ENCODE measurements at places on chromosomes 12 and 14.

DNA sequence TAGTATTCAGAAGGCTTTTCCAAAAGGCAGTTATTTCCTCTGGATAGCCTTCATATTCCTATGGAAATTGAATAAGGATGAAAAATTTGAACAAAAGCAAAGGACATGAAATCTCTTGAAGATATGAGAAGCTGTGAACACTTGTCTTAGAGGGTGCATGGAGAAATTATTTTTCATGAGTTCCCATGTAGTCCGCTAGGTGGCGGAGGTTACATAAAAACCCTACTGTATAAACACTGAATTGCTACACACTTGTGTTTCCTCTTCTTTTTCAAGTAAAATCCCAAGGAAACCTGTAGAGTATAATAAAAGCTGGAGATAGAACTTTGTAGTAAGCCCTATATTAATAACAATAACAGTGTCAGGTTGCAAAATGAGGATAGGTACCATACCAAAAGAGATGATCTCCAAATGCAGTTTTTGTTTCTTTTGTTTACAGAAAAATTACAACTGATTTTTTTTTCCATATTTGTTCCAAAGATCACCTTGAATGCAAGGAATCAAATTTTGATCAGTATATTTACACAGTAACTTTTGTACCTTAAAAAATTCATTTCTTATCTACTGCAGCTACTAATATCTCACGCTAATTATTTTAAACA is 37.8 kb upstream of the OR4E1 start:
- peak; percentile 44 for DNase-seq

DNA sequence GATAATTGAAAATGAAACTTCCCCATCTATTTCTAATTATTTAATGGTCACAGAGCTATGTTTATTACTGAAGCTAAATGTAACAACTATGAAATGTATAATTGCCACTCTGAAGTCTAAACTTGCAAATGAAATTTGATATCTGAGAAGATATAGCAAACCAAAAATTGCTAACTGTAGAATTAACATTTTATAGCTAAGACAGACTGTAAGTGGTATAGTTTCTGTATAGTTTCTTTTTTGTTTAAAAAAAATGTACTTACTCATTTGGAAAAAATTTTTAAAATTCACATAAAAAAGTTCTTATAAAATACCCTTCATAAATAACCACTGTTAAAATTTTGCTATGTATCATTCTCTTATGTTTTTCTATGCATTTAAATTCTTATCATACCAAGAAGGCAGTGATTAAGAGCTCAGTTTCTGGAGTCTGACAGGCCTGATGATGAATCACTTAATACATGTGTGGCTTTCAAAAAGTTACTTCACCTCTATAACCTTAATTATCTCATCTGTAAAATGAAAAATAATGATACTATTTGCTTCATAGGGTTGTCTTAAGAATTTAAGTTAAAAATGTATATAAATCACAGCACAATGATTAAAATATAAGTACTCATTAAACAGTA is 214.7 kb upstream of the GARIN2 start:
- DNase-seq = peak; percentile 7

- no peak for DNase-seq
Measured at GRCh38 chr14:25067600-25067999, 17.7 kb upstream of the STXBP6 start.

- DNase-seq = no peak
Measured at GRCh38 chr14:35331605-35332516, 39.7 kb downstream of the PSMA6 start.

DNA sequence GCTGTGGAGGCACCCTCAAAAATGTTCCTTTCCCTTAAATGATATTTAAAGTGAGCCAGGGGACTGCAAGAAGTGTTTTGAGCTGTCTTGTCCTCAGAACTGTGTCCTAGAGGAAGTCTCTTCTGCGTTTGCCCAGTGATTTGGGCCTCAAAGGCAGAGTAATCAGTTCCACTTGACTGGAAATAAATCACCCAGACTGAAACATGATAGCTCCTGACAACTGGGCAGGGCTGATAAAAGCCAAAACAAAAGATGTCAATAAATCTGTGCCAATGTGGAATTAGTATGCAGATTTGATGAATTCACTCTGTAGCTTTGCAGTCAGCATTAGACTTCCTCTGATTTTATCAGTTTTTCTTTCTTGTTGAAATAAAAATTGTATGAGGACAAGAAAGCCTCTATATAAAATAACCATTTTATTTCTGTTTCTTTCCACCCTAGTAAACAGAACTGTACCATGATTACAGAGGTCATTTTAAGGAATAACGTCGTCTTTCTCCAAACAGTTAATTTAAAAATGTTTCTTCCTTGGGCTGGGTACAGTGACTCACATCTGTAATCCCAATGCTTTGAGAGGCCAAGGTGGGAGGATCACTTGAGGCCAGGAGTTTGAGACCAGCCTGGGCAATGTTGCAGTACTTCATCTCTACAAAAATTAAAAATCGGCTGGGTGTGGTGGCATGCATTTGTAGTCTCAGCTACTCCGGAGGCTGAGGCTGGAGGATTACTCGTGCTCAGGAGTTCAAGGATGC is 180.8 kb downstream of the ERC1 start:
- DNase-seq = no peak

DNA sequence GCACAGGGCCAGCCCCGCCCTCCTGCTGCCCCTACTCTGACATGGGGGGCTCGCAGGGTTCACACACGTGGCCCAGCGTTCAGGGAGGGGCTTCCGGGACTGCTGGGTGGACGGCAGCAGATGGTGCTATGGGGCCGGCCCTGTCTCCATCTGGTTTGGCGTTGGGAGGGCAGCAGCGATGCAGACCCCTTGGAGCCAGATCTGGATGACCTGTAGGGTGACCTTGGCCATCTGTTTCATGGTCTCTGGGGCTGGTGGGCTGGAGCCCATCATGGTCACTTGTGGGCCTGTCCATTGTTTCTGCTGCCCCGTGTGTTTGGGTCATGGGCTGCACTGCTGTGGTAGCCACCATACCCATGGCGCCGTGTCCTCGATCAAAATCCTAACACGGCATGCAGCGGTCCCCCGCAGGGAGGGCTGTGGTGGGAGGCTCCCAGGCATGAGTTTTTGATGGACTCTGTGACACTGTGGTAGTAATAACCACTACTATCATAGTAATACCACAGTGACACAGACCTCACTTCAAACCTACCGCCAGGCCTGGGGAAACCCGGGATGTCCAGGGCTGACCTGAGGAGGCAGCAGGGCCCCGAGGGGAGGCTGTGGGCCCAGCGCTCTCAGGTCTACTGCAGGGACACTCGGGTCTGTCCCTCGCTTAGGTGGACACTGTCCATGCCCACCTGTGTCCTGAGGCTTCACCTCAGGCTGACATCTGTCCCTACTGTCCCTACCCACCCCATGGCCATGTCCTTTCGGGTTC is 359.4 kb downstream of the TMEM121 start:
- DNase-seq = no peak

GRCh38 chr12:27293463-27293862 is 39.2 kb upstream of the BMAL2 start:
- DNase-seq = no peak

GRCh38 chr14:100755649-100756048 is 29.0 kb downstream of the DLK1 start:
- no peak for DNase-seq

All from ACHN (cell line).